Esophagus squamous epithelium (tissue), 5 donors: ENCODE measurements at places on chromosomes 7 and 10. TPM values are rescaled to one million over a fixed set of nuclear protein-coding genes. Genes with fewer than 3 reads are reported as not detected.

Gene AKR1C4
- not detected for total RNA-seq

Gene CHAT
- total RNA-seq: not detected

Gene PDAP1
- 79.2 TPM for total RNA-seq

Gene VWC2
- under 0.01 TPM for total RNA-seq

Gene CCDC136
- 5.1 TPM for total RNA-seq

Gene GCK
- total RNA-seq: 0.38 TPM
